ENCODE measurements at places on chromosomes 2 and 18.

- DNase-seq: peak; percentile 12
These were observed 29.8 kb downstream of the EPC2 start for GRCh38 chr2:148674063-148675020.

- no peak for DNase-seq
These were observed 188.0 kb downstream of the CDH7 start for GRCh38 chr18:65938592-65939372.

GRCh38 chr18:73891572-73892421 is 255.8 kb downstream of the FBXO15 start:
- peak; percentile 3 for DNase-seq

- peak; percentile 46 for DNase-seq
These were observed 47.3 kb downstream of the ROCK1 start for GRCh38 chr18:21064347-21064746.

- DNase-seq: no peak
These were observed 743 bp downstream of the XPO1 start for GRCh38 chr2:61537277-61537949.

DNA sequence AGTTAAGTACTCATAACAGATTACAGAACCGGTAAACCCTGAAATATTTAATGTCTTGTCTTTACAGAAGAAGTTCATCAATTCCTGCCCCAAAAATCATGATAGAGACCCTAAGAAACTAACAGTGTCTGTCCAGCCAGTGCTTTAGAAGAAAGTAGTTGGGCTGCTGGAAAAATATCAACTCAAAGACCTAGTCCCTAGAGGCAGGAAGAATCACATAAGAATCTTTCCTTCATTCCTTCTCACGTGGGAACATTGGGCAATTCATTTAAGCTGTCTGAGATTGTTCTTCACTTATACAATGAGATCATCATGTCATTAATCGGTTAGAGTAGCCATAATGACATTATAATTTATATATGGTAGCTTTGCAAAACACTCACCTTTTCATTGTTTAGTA is 156.4 kb downstream of the CCBE1 start:
- DNase-seq: no peak

DNA sequence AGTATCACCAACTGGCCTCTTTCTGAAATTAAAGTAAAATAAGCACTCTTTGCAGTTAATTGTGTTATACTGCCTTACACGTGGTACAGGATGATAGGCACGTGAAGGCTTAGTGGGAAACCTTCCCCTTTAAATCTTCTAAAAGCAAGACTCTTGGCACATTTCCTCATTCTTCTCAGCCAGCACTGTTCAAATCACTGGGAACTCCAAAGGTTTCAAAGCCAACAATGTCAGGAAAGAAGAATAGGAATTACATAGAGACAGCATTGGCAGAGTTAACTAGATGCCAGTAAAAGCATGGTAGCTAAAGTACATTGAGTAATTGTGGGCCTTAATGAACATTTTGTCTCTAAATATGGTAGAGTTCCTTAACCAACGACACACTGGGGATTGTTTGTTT is 96.4 kb downstream of the DTNA start:
- no peak for DNase-seq

GRCh38 chr2:177403838-177404237 is 11.3 kb downstream of the AGPS start:
- no peak for DNase-seq

DNA sequence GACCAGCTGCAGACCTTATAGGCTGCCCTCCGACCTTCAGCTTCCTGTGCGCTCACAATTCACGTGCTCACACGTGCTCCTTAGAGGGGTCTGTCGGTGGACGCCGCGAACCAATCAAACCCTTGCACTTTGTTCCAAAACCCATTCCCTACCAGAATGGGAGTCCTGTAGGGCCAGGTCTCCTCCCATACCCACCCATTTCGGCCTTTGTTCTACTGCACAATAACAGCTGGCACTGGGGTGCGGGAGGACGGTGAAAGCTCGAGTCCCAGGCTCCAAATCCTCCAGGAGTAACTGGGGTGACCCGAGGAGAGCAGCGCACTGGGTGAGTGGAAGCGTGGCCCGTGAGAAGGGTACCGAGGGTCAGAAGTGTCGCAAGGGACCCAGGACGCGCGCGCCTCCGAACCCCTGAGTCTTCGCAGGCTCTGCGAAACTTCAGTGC is 13.0 kb downstream of the SIX3 start:
- DNase-seq: no peak

DNA sequence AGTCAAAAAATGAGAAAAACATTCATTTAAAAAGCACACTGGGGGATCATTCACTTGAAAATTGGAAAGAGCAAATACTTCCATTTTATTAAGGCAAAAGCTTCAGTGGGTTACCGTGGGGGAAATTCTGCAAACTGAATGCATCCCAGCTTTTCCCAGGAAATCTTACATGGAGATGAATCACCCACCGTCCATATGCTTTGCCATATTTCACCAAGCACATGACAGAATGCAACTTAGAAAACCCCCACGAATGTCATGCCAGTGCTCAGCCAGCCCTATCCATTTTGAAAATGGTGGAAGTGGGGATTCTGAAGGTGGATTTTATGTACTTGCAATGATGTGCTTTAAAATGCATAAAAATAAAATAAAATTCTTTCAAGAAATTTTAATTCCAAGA is 485.5 kb upstream of the ID2 start:
- no peak for DNase-seq

GRCh38 chr2:143708682-143709081 is 579.5 kb downstream of the ARHGAP15 start:
- no peak for DNase-seq

DNA sequence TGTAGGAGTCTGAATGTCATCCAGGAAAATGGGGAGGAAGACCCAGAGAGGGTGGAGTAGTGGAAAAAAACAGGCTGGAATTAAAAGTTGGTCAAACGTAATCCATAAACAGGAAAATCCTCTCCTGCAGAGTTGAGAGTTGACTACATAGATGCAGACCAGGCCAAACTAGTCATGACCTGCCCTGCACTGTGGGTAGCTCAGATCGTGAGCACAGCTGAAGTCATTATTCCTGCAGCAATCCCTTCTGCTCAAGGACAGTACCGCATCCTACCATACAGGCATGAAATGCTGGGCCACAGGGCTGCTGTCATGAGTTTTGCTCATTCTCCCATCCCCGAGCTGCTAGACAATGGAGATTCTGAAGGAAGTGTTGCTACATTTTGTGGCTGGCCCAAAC is 352.2 kb downstream of the EN1 start:
- no peak for DNase-seq

DNA sequence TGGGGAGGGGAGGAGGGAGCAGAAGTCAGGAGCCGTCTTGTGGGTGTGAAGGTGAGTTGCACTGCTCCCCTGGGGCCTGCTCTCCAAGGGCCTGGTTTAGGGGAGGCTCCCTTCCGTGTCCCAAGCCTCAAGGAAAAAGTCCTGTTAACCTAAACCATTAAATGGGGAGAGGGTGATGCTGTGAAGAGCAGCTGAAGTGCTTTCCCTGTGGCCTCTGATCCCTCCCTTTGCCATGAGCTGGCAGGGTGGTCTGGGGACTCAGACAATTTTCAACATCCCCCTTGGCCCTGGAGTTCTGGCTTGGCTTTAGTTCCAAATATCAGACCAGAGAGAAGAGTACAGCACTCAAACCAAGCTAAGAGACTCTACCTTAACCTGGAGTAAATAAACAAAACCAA is 692 bp upstream of the POMC start:
- no peak for DNase-seq

DNA sequence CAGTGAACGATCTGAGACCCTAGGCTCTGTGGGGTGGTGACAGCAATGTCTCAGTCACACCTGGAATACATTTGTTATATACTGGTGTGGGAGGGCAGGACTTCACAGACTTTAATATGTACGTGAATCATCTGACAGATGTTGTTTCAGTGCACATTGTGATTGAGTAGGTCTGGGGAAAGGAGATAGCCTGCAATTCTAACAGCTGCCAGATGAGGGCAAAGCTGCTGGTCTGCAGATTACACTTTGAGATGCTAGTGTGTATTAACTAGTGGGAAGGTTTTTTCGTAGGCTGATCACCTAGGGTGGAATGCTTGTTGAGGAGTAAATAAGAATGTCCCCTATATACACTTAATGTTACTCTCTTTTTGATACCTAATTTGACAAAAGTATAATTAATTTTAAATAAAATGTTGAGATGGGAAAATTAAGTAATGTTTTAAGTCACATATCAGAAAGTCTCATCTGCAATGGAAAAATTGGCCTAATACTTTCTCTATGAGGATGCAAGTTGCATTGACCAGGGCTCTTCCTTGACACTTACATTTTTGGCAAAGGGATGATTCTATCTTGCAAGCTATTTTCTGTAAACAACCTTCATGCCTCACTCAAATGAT is 496.9 kb upstream of the HNMT start:
- DNase-seq: peak; percentile 40

DNA sequence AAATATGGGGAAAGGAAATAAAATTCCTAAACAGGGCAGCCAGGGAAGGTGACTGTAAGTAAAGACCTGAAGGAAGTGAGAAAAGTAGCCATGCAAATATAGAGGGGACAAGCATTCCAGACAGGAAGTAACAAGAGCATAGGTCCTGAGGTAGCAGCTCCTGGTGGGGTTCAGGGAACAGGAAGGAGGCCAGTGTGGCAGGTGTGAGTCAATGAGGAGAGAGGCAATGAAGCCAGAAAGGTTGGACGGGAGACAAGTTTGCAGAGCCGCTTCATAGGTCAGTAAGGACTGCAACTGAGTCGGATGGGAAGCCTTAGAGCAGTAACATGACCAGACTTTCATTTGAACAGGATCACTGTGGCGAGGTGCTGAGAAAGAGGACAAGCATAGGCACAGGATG is 150.9 kb downstream of the METTL4 start:
- DNase-seq: no peak

DNA sequence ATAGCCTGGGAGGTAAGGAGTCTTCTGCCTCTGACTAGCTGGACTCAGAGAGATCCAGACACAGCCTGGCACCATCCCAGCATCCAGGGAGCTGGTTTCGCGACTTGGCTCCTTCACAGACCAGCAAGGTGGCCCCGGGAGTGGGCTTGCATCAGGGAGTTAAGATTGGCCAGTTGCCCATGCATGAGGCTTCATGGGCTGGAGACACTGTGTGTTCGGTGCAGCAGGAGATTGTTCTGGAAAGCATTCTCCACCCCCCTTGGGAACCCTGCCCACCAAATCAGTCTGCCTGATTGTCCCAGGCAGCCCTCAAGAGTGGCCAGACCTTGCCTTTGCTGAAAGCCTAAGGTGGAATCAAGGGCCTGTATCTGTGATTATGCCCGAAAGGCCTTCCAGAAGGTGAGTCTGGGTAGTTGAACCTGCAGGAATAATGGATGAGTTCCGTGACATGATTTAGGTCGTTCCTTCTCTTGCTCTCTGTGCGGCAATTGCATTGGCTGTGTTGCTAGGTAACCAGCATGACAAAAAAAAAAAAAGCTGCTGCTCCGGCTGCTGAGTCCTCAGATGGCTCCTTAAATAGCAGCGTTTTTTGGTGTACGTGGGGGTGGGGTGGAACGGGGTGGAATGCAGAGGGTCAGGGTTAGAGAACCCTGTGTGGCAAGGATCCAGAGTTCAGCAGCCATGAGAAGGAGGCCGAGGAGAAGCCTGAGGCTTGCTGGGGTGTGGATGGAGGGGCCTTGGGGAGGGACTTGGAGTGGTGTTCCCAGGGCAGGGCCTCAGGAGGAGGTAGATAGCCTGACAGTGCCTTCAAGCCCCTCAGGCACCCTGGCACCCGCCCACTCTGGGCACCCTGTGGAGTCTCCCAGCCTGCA is 93.0 kb upstream of the MCFD2 start:
- DNase-seq: peak; percentile 17

DNA sequence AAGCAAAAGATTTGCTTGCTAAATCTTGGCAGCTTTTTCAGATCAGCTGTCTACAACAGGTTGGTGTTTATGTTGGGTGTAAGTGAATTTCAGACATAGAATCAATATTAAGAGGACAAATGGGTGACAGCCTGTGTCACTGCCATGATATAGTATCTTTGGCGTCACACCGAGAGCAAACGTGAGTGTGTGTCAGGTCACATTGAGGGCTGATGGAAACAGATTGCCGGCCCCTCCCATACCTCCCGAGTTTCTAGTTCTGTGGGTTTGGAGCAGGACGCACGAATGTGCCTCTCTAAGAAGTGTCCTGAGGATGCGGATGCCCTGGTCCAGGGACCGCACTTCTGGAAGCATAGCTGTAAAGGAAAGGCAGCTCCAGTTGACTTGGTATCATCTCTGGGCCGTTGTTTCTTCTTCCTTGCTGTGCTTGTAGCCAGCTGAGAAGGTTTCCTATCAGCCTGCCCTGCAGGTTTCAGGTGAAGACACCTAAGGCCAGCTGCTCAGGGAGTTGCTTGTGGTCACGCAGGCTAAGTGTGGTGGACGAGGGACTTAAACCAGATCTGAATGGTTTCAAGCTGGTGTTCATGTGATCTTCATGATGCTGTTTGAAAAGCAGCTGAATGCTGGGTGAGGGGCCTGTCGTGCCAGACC is 6.4 kb downstream of the AGAP1 start:
- DNase-seq: no peak

GRCh38 chr18:1104181-1104881 is 199.7 kb downstream of the ADCYAP1 start:
- DNase-seq: peak; percentile 31

DNA sequence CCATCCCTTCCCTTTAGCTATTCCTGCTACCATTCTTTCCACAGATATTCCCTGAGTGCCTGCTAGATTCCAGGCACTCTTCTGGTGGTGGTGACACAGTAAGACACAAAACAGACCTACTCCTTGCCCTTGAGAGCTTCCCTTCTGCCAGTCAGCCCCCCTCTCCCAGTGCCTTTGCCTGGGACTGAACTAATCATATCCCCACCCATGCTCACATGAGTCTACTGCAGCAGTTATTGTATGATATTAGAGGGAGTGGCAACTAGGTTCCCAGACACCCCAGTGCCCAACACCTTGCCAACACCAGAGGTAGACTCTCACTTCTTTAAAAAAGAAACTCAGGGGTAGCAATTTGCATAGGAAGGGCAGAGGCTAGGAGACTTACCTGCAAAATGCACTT is 7.2 kb upstream of the LBH start:
- DNase-seq: no peak

GRCh38 chr2:72527424-72527823 is 298.4 kb downstream of the EXOC6B start:
- no peak for DNase-seq

DNA sequence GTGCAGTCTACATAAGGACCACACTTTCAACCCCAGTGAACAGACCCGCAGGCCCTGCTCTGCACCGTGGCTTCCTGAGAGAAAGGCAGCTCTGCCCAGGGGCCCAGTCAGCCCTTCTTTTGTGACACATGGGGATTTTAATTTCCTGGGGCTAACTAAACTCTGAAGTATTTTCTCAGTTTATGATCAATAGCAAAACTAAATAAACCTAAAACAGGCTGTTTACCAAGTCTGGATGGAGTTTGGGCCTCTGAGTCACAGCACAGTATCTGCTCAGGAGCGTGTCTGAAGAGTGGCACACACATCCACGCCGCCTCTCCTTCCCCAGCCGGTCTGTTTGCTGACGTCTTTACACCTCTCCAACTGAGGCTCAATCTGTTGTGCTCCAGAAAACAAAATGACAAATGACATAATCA is 72.3 kb downstream of the LDLRAD4 start:
- DNase-seq: no peak
